RWPE2 (cell line): ENCODE measurements at places on chromosomes 12 and 14.

DNA sequence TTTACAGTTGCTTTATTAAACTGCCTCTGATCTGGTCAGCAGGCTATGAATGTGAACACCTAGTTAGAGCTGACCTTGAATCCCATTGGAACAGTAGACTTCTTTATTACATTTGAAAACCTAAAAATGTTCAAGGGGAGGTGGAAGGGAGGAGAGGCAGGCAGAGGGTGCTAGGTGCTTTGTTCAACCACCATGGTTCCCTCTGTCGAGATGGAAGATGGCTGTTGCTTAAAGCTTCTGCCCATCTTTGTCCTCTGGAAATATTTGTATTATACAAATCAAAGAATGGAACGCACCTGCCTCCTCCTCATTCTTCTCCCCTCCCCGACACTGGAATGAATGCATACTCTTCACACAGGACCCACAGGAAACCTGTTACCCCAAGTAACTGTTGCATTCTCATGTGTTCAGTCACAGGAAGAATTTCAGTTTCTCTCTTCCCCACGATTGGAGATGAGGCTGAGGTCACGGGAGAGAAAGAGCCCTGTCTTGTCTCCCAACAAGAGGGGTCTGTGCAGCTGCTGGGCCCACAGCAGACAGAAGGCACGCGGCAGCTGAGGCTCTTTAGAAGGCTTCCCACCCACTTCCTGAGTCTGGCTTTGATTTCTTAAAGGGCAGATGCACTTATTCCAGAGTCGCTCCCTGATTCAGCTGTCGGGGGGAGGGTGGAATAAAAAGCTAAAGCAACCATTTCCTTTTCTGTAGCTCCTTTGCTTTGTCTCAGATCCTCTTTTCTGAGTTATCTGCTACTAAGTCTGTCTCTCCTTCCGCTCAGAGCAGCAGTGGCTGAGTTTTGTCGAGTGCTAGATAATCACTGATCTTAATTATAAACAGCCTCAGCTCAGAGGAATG, 217.9 kb upstream of the BTG1 start:
- DNase-seq, result no peak

- no peak for DNase-seq
Measured at GRCh38 chr12:121297435-121297991, 1.0 kb upstream of the CAMKK2 start.

GRCh38 chr12:47356129-47356700, 276.5 kb upstream of the AMIGO2 start:
- no peak for DNase-seq

DNA sequence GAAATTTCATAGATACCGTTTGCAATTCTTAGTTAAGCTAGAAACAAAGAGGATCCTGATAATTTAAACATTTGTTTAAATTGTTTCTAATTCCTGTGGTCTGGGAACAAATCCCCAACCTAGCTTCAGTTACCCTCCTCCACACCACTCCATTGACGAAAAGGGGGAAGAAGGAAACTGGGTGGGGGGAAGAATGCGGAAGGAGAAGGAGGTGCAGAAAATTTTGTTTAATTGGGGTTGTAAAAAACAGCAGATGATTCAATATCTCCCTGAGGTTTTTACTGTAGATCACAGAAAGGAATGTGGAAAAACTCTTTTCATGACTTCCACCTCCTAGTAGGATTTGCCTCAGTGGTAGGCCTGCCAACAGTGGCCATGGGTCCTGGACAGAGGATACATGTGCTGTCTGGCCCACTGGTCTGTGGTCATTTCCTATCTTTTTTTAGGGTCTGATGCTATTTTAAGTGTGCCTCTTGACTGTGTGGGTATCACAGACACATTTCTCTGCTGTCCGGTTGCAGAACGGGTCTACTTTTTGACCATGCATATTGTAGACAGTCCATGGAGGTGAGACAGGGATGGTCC, 122.9 kb upstream of the PCED1B start:
- DNase-seq, result no peak

GRCh38 chr12:43805149-43805859, 813 bp downstream of the TWF1 start:
- DNase-seq, result no peak

- DNase-seq, result no peak
Measured at GRCh38 chr12:39628836-39629235, 9.2 kb upstream of the ABCD2 start.

GRCh38 chr12:108319277-108320234, 19.6 kb downstream of the CMKLR1 start:
- DNase-seq, result no peak
